ENCODE measurements at places on chromosomes 16 and 17.
A peak's percentile ranks its signal among the peaks of the same experiment; 100 is the strongest.

DNA sequence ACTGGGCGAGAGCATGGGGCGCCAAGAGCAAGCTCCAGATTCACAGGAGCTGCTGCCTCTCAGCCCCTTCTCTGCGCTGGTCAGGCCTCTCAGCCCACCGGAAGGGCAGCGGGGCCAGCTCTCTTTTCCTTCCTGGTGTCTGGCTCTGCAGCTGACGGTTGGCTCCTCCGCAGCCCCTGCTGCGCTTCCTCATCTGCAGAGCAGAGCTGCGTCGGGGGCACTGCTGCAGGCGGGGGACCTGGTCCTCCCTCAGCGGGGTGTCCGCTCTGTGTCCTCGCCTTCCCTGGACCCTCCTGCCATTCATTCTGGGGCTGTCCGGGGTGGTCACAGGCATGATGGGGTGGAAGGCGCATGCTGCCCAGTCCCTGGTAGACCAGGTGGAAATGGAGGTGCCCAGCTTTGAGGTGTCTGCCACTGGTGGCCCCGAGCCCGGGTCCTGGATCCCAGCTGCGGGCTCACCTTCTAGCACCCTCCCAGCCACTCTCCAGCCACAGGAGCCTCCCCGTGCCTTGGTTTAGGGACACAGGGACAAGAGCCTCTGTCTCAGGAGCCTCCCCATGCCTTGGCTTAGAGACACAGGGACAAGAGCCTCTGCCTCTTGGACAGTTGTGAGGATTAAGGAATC is 84.8 kb downstream of the IRF8 start:
- DNase-seq, result no peak

- DNase-seq, result no peak
Observed at GRCh38 chr17:40443988-40444899, 994 bp downstream of the IGFBP4 start.

- no peak for DNase-seq
Observed at GRCh38 chr17:19939993-19940721, 37.5 kb downstream of the AKAP10 start.

GRCh38 chr16:9050102-9050830 is 41.2 kb upstream of the HAPSTR1 start:
- DNase-seq, result peak; percentile 64

GRCh38 chr17:44840936-44841335 is 6.7 kb upstream of the HIGD1B start:
- no peak for DNase-seq

Measured in iPS-NIHi11 (cell line).